ENCODE measurements at places on chromosomes 7 and 10. TPM values are rescaled to one million over a fixed set of nuclear protein-coding genes. Genes with fewer than 3 reads are reported as not detected.
A peak's percentile ranks its signal among the peaks of the same experiment; 100 is the strongest.

PRKCQ gene
- total RNA-seq: 3.7 TPM

DNA sequence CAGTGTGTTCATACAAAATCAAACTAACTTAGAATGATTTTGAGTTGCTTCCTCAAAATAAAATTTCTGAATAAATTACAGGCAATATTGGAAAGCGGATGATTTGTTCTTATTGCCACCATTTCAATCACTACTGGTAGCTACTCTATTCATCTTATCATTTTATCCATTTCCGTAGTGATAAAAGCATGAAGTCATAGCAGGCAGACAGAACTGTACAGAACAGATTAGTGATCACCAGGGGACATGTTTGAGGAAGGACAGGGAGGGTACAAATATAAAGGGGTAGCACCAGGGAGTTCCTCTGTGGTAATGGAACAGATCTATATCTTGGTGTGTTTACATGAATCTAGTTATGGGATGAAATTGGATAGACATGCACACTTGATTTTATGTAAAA is 138.5 kb downstream of the WNT2 start:
- H3K36me3 ChIP-seq: peaks cover 8% of the 10 kb centered on the region
- H3K27me3 ChIP-seq: no peaks in the 10 kb centered on the region
- no peak for DNase-seq
- H3K4me1 ChIP-seq: peaks cover 13% of the 10 kb centered on the region

ADAMTS14 gene
- 0.63 TPM for total RNA-seq

GRCh38 chr7:77182261-77182660 is 17.4 kb downstream of the FGL2 start:
- no peak for DNase-seq
- H3K27me3 ChIP-seq: no peaks in the 10 kb centered on the region
- H3K4me1 ChIP-seq: no peaks in the 10 kb centered on the region
- H3K4me3 ChIP-seq: no peak overlapping the region
- no peak overlapping the region for H3K27ac ChIP-seq

- no peaks in the 10 kb centered on the region for H3K27me3 ChIP-seq
- H3K36me3 ChIP-seq: peaks cover 18% of the 10 kb centered on the region
- H3K4me3 ChIP-seq: peak overlapping the region; percentile 85
- H3K27ac ChIP-seq: peak overlapping the region; percentile 92
Observed at GRCh38 chr10:3783316-3783681, 1.7 kb downstream of the KLF6 start.

TRPV5 gene
- not detected for total RNA-seq

GRCh38 chr7:107854454-107854853 is 36.5 kb upstream of the DLD start:
- no peak overlapping the region for H3K27ac ChIP-seq
- no peaks in the 10 kb centered on the region for H3K4me1 ChIP-seq
- no peak for DNase-seq
- H3K4me3 ChIP-seq: no peak overlapping the region
- no peaks in the 10 kb centered on the region for H3K36me3 ChIP-seq
- H3K27me3 ChIP-seq: peaks cover 12% of the 10 kb centered on the region

DNA sequence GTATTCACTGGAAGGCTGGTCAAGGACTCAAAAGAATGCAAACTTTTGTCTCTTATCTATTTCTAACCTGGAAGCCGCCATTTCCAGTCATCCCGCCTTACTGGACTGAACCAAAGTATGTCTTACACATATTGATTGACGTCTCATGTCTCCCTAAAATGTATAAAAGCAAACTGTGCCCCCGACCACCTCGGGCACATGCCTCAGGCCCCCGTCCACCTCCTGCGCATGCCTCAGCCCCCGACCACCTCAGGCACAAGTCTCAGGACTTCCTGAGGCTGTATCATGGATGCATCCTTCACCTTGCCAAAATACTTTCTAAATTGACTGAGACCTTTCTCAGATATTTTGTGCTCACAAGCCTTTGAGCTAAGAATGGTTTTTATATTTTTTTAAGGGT is 148.6 kb downstream of the PTPRN2 start:
- H3K4me3 ChIP-seq: no peak overlapping the region
- no peak overlapping the region for H3K27ac ChIP-seq
- no peak for DNase-seq
- H3K27me3 ChIP-seq: no peaks in the 10 kb centered on the region

DNA sequence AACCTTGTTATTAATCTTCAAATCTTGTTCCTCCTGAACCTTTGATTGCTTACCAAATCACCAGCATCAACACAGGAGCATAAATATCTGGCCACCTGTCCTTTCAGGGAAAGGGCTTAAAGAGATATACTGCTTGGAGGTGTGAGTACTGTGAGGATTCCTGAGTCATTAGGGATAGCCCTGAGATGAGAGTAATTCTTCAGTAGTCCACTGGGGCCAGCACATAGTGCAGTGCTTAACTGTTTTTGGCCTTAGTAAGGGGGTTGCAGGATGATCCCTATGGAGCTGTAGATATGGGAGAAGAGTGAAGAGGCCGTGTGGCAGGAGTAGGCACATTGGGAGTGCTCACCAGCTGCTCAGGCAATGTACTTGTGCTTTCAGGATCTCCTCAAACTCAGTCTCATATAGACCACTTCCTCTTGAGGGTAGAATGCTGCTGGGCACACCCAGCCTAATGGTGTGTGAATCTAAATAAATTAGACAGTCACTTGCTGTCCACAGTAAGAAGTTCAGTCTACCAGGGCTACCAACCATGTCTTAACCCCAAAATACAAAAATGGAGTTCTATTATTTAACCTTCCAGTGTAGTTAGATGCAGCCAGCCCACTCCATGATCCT is 26.5 kb upstream of the GPR141 start:
- H3K4me3 ChIP-seq: no peak overlapping the region
- DNase-seq: no peak
- no peaks in the 10 kb centered on the region for H3K4me1 ChIP-seq
- H3K27ac ChIP-seq: no peak overlapping the region
- no peaks in the 10 kb centered on the region for H3K36me3 ChIP-seq

DNA sequence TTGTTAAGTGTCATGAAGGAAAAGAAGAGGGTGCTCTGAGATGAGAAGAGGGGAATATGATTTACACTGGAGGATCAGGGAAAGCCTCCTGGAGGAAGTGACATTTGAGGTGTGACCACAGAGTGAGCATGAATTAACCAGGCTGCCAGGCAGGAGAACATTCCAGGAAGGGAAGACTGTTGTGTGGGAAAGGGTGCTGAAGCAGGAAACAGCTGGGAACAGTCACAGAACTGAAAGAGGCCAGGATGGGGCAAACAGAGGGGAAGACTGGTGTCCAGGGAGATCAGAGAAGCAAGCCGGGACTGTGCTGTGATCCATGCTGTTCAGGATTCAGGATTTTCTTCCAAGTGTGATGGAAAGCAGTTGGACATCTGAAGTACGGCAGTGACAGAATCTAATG is 14.9 kb downstream of the HIPK2 start:
- no peak for DNase-seq
- H3K4me3 ChIP-seq: no peak overlapping the region
- H3K36me3 ChIP-seq: no peaks in the 10 kb centered on the region
- H3K27me3 ChIP-seq: no peaks in the 10 kb centered on the region
- H3K4me1 ChIP-seq: no peaks in the 10 kb centered on the region
